ENCODE measurements at places on chromosomes 1 and 21. TPM values are rescaled to one million over a fixed set of nuclear protein-coding genes. Genes with fewer than 3 reads are reported as not detected.
A peak's percentile ranks its signal among the peaks of the same experiment; 100 is the strongest.

- H3K27ac ChIP-seq = no peak overlapping the region
- DNase-seq = no peak
- H3K4me1 ChIP-seq = no peaks in the 10 kb centered on the region
- no peak overlapping the region for H3K4me3 ChIP-seq
- no peaks in the 10 kb centered on the region for H3K36me3 ChIP-seq
These were observed 57.7 kb downstream of the NTNG1 start for GRCh38 chr1:107198561-107198960.

GRCh38 chr21:36522219-36522808 is 42.4 kb upstream of the CLDN14 start:
- no peak overlapping the region for H3K4me3 ChIP-seq
- no peak overlapping the region for H3K27ac ChIP-seq
- H3K27me3 ChIP-seq = no peaks in the 10 kb centered on the region
- no peaks in the 10 kb centered on the region for H3K36me3 ChIP-seq
- no peaks in the 10 kb centered on the region for H3K4me1 ChIP-seq

GRCh38 chr1:63557365-63557987 is 34.2 kb downstream of the EFCAB7 start:
- H3K4me1 ChIP-seq = no peaks in the 10 kb centered on the region
- H3K36me3 ChIP-seq = peaks cover 5% of the 10 kb centered on the region
- H3K27me3 ChIP-seq = no peaks in the 10 kb centered on the region
- DNase-seq = peak; percentile 43

DNA sequence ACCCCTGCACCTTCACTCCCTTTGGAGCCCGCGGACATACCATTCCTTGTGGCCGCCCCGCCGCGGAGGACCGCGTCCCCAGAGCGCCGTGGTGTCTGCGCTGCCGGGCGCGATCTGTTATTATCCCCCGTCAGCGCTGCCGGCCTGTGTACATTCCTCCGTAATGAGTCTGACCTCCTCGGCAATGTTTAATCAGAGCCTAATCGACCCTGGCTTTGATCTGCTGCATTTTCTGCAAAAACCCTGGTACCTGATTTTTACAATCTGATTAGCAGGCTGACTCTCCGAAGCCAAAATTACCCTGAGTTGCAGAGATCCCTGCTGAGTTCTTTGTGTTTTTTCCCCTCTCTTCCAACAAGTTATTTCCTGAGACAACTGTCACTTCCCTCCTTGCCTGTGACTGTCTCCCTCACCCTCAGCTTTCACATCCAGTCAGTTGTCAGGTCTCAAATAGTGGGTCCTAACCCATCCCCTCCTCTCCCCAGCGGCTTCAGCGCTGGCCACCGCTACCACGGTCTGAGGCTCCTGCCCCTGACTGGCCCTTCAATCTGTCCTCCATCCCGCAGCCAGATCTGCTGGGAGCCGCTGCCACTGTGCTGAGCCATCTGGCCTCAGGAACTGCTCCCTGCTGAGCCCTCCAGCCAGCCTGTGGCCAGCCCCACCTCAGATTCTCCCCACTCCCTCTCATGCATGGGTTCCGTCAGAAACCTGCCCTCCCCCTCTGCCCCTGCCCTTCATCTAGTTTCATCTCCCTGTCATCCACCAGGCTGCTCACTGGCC is 53.5 kb downstream of the GLIS1 start:
- H3K4me3 ChIP-seq = no peak overlapping the region
- no peak overlapping the region for H3K27ac ChIP-seq
- peaks cover 55% of the 10 kb centered on the region for H3K4me1 ChIP-seq
- no peaks in the 10 kb centered on the region for H3K36me3 ChIP-seq
- no peak for DNase-seq

GRCh38 chr1:234398849-234399381 is 25.7 kb downstream of the COA6 start:
- H3K27me3 ChIP-seq = no peaks in the 10 kb centered on the region
- no peaks in the 10 kb centered on the region for H3K4me1 ChIP-seq
- no peak overlapping the region for H3K27ac ChIP-seq
- DNase-seq = no peak

GRCh38 chr1:44089371-44090048 is 29.1 kb upstream of the KLF17 start:
- no peaks in the 10 kb centered on the region for H3K27me3 ChIP-seq
- peaks cover 4% of the 10 kb centered on the region for H3K4me1 ChIP-seq
- H3K4me3 ChIP-seq = no peak overlapping the region
- no peak overlapping the region for H3K27ac ChIP-seq

DNA sequence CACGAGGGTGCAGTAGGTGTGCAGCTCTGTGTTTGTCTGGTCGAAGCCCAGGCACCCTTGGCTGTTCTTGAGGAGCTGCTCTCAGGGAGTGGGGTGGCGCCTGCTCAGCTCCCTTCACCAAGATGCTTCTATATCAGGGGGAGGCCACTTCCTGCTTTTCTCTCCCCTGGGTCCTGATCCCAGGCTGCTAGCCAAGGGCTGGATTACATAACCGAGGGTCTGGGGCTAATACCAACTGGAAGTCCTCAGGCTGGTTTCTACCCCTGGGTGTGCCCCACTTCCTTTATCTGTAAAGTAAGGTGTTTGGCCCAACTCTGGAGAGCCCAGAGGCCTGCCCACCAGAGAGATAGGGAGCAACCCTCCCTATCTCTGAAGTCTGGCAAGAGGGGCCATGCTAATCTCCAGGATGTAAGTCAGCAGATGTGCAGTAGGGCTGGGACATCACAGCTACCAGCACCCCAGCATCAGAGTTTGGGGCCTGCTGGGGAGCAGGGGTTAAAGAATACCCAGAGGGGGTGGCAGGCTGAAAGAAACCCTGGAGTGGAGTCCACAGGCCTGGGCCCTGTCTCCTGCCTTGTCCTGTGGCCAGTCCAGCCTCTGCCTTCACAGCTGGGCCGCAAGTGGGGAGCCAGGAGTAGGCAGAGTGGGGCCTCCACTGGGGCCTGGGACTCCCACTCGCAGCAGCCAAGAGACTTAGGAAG is 2.1 kb downstream of the SELENBP1 start:
- H3K4me1 ChIP-seq = peaks cover 47% of the 10 kb centered on the region
- no peak for DNase-seq
- no peaks in the 10 kb centered on the region for H3K27me3 ChIP-seq
- H3K4me3 ChIP-seq = no peak overlapping the region
- no peak overlapping the region for H3K27ac ChIP-seq

DNA sequence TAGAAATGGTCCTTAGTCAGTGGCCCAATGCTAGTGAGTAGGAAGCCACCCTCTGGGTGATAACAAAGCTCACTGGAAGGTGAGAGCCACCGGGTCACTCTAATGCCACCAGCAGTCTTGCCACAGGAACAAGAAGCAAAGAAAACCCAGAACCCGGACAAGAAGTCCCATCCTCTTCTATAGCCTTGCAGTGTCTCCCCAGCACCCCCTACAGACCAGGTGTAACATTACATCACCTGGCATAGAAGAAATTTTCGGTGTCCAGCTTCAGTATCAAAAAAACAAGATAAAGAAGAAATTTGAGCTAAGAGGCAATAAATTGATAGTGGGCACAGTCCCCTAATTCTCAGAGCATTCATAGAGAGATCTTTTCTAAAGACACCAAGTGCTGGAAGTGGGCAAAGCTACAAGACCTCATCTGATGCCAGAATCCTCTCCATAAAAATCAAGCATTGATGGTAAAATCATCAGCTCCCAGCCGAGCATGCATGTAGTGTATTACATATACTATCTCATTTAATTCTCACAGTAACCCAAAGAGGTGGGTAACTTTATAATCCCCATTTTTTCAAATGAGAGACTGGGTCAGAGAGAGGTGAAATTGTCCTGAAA is 491.0 kb downstream of the MATN1 start:
- H3K27me3 ChIP-seq = no peaks in the 10 kb centered on the region
- H3K4me1 ChIP-seq = peaks cover 3% of the 10 kb centered on the region
- no peak overlapping the region for H3K27ac ChIP-seq
- no peak for DNase-seq

DNA sequence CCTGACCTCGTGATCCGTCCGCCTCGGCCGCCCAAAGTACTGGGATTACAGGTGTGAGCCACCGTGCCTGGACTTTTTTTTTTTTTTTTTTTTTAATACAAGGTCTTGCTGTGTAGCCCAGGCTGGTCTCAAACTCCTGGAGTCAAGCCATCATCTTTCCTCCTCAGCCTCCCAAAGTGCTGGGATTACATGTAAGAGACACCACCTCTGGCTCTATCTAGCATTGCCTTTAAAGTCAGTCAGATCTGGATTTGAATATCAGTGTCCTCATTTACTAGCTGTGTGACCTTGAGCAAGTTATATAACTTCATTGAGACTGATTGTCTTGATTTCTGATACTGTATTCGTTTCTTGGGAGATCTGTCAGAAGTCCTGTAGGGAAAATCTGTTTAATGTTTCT is 6.6 kb downstream of the MAP3K21 start:
- DNase-seq = no peak
- peaks cover under 1% of the 10 kb centered on the region for H3K27me3 ChIP-seq
- H3K27ac ChIP-seq = no peak overlapping the region
- H3K4me1 ChIP-seq = peaks cover 3% of the 10 kb centered on the region

DNA sequence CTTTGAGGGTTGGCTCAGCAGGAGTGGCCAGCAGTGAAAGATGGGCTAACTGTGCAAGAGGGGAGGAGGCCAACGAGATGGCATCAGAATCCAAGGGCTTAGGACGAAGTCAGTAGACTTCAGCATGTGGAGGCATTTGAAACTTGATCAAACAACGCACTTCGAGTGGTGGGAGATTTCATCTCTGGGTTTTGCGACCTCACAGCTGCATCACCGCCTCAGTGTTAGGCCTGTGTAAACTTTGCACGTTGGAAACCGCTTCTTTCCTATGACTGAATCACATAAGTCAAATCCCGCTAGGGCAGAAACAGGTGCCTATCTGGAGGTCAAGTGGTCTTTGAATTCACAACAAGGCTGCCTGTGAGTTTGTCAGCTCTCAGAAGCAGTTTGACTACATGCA is 17.8 kb downstream of the TFF3 start:
- H3K36me3 ChIP-seq = peaks cover 40% of the 10 kb centered on the region
- H3K27me3 ChIP-seq = no peaks in the 10 kb centered on the region
- no peak overlapping the region for H3K27ac ChIP-seq
- no peak overlapping the region for H3K4me3 ChIP-seq
- H3K4me1 ChIP-seq = peaks cover 13% of the 10 kb centered on the region

GRCh38 chr1:161054805-161055204 is 9.0 kb upstream of the USF1 start:
- H3K4me3 ChIP-seq = no peak overlapping the region
- H3K4me1 ChIP-seq = no peaks in the 10 kb centered on the region
- no peak overlapping the region for H3K27ac ChIP-seq
- DNase-seq = no peak

DNA sequence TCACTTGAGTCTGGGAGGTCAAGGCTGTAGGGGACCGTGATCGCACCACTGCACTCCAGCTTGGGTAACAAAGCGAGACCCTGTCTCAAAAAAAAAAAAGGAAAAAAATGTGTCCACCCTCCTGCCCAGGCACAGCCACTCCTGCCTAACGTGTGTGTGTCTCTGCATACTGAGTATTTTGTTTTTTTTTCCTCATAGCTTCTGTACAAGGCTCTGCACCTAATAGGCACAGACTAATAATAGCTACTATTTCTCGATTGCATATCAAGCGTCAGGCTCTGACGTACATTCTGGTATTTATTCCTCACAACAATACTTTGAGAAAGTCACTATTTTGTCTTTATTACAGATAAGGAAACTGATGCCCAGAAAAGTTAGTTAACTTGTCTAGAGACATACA is 5.0 kb downstream of the PTGFRN start:
- H3K27me3 ChIP-seq = no peaks in the 10 kb centered on the region
- no peaks in the 10 kb centered on the region for H3K36me3 ChIP-seq
- H3K4me1 ChIP-seq = peaks cover 39% of the 10 kb centered on the region
- no peak overlapping the region for H3K27ac ChIP-seq

DNA sequence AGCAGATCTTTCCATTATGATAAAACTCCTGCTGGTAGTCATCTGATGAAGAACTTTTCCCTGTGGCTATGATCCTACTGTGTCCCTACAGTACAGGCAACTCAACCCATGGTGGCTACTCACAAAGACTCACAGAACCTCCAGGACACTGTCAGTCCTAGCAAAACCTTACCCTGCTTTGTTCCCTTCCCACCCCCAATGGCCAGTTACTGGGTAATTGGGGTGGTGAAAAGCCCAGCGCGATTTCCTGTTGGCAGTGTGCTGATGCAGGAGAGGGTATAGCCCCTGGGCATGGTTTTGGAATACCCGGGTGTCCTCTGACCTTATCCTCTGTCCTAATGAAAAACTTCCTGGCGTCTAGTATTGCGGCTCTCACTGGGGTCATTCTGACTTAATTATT is 533 bp upstream of the RGL1 start:
- peak overlapping the region; percentile 96 for H3K27ac ChIP-seq
- H3K4me3 ChIP-seq = peak overlapping the region; percentile 87
- H3K27me3 ChIP-seq = no peaks in the 10 kb centered on the region
- H3K4me1 ChIP-seq = peaks cover 4% of the 10 kb centered on the region

GRCh38 chr1:89890085-89890752 is 69.4 kb downstream of the LRRC8D start:
- H3K36me3 ChIP-seq = no peaks in the 10 kb centered on the region
- H3K27ac ChIP-seq = no peak overlapping the region
- H3K27me3 ChIP-seq = no peaks in the 10 kb centered on the region
- H3K4me3 ChIP-seq = no peak overlapping the region
- DNase-seq = no peak

DNA sequence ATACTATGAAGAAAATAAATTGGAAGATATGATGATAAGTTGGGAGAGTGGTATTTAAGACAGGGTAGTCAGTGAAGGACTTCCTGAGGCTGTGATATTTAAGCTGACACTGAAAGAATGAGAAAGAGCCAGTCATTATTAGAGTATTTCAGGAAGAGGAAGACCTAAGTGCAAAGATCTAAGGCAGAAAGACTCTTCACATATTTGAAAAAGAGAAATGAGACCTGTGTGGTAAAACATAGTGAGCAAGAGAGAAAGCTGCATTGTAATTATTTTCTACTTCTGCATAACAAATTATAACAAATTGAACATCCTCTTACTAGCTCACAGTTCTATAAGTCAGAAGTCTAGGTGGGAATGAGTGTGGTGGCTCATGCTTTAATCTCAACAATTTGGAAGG is 34.6 kb upstream of the DOCK7 start:
- no peak overlapping the region for H3K27ac ChIP-seq
- no peaks in the 10 kb centered on the region for H3K36me3 ChIP-seq
- no peak overlapping the region for H3K4me3 ChIP-seq
- DNase-seq = no peak
- H3K4me1 ChIP-seq = peaks cover 10% of the 10 kb centered on the region
- H3K27me3 ChIP-seq = no peaks in the 10 kb centered on the region

GRCh38 chr1:212186427-212187207 is 98.6 kb upstream of the PPP2R5A start:
- no peak overlapping the region for H3K4me3 ChIP-seq
- H3K27me3 ChIP-seq = no peaks in the 10 kb centered on the region
- H3K4me1 ChIP-seq = no peaks in the 10 kb centered on the region
- H3K36me3 ChIP-seq = no peaks in the 10 kb centered on the region
- no peak for DNase-seq
- no peak overlapping the region for H3K27ac ChIP-seq

- H3K4me1 ChIP-seq = peaks cover 10% of the 10 kb centered on the region
- no peak for DNase-seq
- peaks cover 5% of the 10 kb centered on the region for H3K36me3 ChIP-seq
- no peaks in the 10 kb centered on the region for H3K27me3 ChIP-seq
These were observed 2.6 kb downstream of the TXNIP start for GRCh38 chr1:145993618-145994390.

GRCh38 chr1:186301448-186301847 is 73.6 kb downstream of the TPR start:
- H3K4me3 ChIP-seq = no peak overlapping the region
- no peak for DNase-seq
- H3K27ac ChIP-seq = no peak overlapping the region
- H3K27me3 ChIP-seq = no peaks in the 10 kb centered on the region

The ASPM gene
- 18.3 TPM for total RNA-seq

The EVA1C gene
- total RNA-seq = 5.6 TPM

The KRTAP13-2 gene
- total RNA-seq = not detected

The CR1L gene
- total RNA-seq = 2.0 TPM

The FOXD3 gene
- 4.1 TPM for total RNA-seq

The RAB29 gene
- 19.8 TPM for total RNA-seq

The AMY1C gene
- not detected for total RNA-seq

The PTPN7 gene
- total RNA-seq = 2.5 TPM

The KMO gene
- total RNA-seq = 0.99 TPM

The LCE6A gene
- total RNA-seq = not detected

The ATP1A2 gene
- total RNA-seq = 281 TPM

Measured in spinal cord (tissue), 10 donors.